ENCODE measurements at places on chromosomes 1 and 21.
A peak's percentile ranks its signal among the peaks of the same experiment; 100 is the strongest.

DNA sequence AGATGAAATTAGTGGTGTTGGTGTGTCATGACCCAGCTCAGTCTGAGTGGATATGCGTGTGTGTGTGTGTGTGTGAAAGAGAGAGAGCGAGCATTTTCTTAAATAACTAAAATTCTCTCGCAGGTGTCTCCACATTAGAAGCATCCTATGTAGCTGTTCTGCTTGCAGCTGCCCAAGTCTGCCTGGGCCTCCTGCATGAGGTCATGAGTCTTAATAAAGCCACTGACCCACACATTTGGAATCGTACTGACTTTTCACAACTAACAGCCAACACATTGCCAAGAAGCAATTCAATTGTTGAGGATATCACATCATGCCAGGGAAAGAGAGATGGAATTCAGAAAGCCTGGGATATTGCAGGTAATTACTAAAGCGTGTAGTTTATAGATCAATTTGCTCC is 238.2 kb upstream of the AJAP1 start:
- DNase-seq: no peak

DNA sequence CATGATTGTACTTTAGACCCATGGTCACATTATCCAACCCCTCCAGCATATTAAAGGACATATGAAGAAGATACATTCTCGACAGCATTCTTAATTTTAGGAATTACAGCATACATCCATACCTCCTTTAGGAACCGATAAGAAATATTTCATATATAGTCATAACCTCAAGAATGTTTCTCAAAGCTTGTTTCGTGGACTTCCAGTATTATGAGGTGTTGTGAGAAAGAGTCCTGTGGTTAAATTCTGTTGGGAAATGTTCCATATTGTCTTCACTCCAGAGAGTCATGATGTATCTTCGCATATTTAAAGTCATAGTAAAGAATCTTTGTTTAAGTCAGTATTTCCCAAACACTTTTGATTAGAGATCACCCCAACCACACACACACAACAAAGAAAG is 321.0 kb upstream of the SNX7 start:
- no peak for DNase-seq

DNA sequence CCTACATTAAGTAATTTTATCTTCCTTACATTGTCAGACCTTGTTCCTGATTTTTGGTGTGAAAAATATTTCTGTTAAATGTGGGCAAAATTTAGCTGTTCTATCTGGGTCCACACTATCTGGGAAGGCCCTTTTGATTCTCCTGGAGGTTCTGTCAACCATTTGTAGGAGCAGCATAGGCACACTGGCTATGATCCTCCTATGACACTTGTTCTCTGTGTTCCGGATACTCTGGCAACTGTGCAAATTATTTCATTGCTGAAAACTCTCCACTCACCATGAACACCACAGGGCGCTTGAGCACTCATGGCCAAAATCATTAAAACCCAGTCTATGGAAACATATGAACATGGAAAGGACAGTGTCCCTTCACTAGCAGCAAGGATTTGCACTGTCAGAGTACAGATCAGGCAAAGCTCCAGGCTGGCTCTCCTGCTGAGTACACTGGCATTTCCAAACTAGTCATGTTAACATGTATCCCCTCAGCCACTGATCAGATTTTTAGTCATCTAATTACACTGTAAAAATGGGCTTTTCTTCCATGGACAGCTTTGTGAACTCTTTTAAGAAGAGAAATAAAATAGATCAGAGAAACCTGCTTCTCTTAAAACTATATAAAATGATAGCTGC is 43.9 kb upstream of the SGIP1 start:
- no peak for DNase-seq

DNA sequence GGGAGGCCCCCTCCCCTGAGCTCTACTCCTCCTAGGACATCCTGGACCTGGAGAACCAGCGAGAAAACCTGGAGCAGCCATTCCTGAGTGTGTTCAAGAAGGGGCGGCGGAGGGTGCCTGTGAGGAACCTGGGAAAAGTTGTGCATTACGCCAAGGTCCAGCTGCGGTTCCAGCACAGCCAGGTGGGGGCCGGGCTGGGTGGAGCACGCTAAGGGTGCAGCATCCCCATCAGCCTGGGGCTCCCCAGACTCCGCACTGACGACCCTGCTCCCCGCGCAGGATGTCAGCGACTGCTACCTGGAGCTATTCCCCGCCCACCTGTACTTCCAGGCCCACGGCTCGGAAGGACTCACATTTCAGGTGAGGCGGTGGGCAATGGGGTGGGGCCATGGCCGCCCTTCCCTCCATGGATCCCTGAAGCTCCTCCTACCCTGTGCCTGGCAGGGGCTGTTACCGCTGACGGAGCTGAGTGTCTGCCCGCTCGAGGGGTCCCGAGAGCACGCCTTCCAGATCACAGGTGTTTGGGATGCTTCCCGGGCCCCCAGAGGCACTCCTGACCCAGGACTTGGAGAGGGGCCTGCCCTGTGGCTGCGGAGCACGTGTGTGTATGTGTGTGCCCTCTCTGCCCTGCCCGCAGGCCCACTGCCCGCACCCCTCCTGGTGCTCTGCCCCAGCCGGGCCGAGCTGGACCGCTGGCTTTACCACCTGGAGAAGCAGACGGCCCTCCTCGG is 4.1 kb downstream of the PLEKHN1 start:
- no peak for DNase-seq

GRCh38 chr1:74403606-74404005 is 108.8 kb downstream of the LRRC53 start:
- no peak for DNase-seq

- DNase-seq: no peak
Observed at GRCh38 chr1:204988196-204988595, 54.8 kb upstream of the CNTN2 start.

DNA sequence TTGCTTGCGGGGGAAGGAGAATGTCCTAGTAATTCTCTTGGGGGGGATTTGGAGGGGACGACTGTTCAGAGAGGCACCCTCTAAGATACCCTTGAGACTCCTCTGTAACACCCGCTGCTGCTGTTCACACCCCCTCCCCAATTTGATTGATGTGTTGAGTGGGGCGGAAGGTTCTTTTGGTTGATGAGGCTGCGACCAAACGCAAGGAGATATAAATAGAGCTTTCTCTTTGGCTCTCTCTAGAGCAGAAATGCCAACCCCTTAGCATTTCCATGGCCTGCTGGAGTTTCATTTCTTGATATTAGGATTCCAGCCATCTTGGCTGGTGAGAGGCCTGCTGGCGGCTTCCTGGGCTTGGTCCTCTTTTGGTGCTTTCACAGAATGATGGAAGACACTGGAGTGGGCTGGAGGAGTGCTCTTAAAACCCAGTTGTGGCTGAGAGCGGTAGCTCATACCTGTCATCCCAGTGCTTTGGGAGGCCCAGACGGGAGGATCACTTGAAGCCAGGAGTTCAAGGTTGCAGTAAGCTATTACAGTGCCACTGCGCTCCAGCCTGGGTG is 2.0 kb downstream of the PIK3CD start:
- DNase-seq: no peak

- DNase-seq: peak; percentile 1
Observed at GRCh38 chr1:145690587-145691558, 16.3 kb downstream of the PDZK1 start.

GRCh38 chr1:205652984-205653383 is 21.2 kb upstream of the ELK4 start:
- no peak for DNase-seq

- no peak for DNase-seq
Observed at GRCh38 chr1:230204842-230205241, 137.8 kb downstream of the GALNT2 start.

- DNase-seq: no peak
Observed at GRCh38 chr1:115067161-115067859, 22.0 kb downstream of the TSPAN2 start.

GRCh38 chr1:91730801-91731732 is 154.9 kb downstream of the TGFBR3 start:
- no peak for DNase-seq

DNA sequence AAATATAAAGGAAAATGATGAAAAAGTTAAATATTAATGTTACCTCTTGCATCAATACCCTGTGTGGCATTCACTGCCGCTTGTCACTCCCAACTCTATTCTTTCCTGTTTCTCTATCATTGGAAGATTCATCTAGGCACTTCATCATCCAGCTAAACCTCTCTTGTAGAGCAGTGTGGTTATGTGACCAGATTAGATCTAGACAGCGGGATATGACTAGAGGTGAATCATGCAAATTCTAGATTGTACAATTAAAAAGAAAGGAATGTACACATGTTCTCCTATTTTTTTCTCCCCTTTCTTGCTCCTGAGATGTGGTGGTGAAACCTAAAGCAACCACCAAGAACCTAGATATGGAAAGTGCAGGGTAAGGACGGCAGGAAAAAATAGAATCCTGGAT is 174.1 kb downstream of the LBR start:
- DNase-seq: no peak

- no peak for DNase-seq
Observed at GRCh38 chr1:155761736-155762405, 73.0 kb downstream of the DAP3 start.

DNA sequence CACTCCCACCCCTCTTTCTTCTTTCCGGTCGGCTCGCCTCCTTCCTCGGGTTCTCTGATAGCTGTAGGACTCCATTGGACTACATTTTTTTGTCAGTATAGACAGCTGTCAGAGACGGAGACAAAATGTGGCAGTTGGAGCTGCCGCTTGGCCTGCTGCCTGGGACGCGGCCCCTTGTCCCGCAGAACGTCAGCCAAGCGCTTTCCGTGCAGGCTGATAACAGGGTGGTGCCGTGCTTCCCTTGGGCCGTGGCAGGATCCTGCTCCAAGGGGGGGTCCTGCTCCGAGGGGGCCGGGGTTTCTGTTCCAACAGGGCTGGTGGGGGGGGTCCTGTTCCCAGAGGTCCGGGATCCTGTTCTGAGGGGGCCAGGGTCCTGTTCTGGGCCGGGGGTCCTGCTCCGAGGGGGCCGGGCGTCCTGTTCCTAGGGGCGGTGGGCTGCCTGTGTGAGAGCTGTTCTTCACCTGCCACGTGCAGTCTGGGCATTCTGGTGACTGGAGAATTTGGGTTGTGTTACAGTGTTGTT is 4.9 kb downstream of the SKI start:
- no peak for DNase-seq

- no peak for DNase-seq
Observed at GRCh38 chr1:186535388-186536133, 74.6 kb upstream of the PDC start.

DNA sequence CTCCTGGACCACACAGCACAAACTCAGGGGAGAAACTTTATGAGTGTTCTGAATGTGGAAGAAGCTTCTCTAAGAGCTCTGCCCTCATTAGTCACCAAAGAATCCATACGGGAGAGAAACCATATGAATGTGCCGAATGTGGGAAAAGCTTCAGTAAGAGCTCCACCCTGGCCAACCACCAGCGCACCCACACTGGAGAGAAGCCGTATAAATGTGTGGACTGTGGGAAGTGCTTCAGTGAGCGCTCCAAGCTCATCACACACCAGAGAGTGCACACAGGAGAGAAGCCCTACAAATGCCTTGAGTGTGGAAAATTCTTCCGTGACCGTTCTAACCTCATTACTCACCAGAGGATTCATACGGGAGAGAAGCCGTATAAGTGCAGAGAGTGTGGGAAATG is 22.5 kb downstream of the ZSCAN20 start:
- DNase-seq: no peak

- no peak for DNase-seq
Observed at GRCh38 chr1:210558302-210558701, 229.6 kb downstream of the HHAT start.

DNA sequence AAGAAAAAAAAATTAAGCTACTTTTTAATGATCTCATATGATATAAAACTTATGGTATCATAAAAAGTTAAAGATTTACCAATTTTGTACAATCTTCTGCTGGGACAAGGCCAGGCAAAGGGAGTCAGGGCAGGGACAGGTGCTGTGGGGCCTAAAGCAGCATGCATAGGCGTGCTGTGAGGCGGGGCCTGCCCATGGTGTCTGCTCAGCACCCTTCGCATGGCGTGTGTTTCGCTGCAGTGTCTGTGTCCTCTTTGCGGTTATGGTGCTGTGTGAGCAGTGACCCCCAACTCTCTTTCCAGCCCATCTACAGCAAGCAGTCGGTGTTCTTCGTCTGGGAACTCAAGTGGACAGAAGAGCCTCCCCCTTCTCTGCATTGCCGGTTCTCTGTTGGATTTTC is 13.4 kb upstream of the PWP2 start:
- DNase-seq: no peak

DNA sequence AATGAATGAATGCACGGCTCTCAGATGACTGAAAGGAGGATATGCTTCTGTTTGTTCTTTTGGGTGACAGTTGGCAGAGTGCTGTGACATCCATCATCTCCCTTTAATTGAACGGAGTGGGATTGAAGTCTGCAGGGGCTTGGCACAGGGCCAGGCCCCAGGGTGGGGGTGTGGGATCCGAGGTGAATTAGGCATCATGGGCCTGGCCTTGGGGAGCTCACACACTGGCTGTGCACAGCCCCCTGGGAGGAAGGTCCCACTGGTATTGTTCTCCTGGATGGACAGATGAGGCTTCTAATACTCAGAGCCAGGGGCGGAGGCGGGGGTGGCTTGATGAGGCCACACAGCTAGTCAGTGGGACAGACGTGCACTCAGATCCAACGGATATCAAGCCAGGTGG is 19.3 kb downstream of the EPHB2 start:
- DNase-seq: no peak

DNA sequence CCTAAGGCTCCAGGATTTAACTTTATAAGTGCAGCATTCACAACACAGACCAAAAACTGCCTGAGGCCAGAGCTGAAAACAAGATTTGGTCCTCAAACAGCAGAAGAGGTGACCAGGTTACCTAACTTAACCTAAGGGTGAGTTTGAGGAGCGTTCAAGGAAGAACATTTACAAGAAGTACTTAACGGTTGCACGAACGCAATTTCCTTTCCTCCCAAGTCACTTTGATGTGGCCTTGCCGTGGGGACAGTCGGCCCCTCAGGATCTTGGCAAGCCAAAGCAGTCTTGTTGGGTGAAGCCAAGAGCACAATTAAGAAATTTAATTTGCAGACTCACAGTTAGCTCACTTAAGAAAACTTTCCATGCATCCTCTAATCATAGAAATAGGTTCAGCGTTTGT is 202.6 kb upstream of the COA6 start:
- no peak for DNase-seq

DNA sequence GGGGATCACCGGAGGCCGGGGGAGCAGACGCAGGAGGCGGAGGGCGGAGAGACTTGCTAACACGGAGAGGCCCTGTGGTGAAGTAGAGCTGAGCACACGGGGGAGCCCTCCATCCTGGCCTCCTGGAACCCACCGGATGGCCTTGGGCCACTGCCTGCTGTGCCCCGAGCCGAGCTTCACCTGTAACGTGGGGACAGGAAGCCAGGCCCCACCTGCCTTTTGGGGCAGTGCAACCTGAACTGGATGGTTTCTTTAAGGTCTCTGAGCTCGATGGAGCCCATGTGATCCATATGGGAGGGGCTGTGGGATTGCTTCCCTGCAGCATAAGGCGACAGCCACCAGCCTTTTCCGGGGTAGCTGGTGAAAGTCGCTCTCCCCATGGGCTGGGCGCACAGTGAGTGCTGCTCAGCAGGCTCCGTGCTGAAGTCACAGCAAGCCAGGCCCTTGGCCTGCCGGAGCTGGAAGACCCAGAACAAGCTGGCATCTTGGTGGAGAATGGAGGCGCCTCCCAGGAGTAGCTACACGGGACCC is 35.8 kb downstream of the TFF3 start:
- no peak for DNase-seq
